NCI-H2227 treated with DMSO at 0.1 percent for 48 hours (cell line): ENCODE measurements at places on chromosomes 5 and 9.

DNA sequence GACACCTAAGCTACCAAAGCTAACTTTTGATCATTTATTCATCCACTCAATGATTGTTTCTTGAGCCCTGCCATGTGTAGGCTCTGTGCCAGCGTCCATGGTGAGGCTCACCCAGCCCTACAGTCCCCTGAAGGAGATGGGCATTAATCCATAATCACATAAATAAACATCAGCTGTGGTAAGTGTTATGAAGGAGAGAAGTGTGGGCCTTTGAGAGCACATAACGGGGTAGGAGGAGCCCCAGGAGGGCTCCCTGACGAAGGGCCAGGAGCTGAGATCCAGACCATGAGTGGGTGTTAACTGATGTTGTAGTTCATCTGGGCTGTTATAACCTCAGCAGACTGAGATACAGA is 53.9 kb upstream of the AFAP1L1 start:
- no peak for DNase-seq

DNA sequence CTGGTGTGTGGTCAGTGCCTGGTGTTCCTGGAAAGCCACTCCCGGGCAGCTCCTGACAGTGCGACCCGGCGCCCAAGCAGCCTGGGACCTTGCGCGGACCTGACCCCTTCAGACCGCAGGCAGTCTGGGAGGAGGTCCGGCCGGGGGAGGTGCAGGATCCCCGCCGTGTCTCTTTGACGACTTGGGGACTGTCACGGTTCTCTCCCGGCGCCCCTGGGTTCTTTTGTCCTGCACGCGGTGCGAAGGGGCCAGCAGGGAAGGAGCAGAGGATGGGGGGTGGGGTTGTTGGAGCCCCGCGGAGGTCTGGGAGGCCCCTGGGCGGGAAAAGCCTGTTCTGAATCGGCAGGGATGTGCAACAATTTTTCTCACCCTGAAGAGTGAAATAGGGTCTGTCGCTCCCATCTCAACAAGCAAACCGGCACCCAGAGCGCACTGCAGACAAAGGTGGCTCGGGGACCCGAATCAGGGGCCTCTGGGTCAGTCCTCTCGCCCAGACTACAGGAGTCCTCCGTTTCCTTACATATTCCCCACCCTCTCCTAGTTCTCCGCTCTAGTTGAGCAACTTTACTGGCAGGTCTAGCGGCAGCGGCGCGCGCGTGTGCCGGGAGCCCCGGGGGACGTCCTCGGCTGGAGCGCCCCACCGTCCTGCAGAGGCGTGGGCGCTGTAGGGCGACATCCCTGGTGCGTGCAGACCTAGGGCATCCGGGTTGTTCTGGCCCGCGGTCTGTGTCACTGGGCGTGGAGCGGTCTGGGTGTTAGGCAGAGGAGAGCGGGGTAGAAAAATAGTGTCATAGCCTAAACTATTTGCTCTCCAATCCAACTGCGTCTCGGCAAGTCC is 1.2 kb downstream of the VCAN start:
- DNase-seq: peak; percentile 30

DNA sequence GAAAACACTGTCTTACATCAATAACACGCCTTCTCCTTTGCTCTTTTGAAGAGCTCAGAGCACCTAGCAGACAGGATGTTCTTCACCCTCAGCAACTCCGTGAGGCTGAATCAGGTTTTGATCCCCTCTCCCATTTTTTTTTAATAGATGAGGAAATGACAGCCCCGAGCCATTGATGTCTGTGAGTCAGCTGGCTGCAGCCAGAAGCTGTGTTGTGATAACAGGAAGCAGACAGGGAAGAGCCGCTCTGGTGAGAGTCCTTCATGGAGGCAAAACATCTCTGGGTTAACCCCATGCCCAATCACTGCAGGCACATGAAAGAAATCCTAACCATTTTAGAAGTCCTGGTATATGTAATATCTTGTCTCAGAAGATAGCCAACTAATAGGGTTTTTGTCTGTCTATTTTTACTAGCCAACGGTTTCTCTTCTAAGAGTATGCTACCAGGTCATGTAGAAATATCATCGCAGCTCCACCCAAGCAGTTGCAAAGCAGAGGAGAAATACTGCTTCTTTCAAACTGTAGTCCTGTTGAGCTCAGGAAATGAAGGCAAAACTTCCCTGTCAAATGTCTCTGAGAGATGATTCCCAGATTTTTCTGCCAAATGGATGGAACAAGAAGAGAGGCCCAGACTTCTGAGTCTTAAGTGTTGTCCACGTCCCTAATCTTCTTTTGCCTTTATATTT is 568.9 kb downstream of the CCDC171 start:
- DNase-seq: no peak

DNA sequence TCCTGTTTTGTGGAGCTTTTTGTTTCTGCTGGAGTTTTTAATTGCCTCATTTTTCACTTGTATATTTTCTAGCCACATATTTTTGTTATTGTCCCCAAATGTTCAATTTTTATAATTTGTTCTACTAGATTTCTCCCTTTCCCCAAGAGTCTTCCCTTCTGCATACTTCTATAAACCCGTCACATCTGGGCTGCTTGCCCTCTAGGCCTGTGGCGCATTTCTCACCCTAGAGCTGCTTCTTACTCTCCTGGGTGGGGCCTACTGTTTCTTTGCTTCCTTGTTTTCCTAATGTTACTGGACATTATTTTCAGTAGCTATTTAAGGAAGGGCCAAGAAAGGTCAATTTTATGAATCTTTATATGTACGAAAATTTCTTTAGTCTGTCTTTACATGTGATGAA is 51.5 kb downstream of the NXNL2 start:
- DNase-seq: no peak

- DNase-seq: no peak
These were observed 7.0 kb downstream of the EFNA5 start for GRCh38 chr5:107663697-107664096.

GRCh38 chr9:76357555-76357954 is 36.7 kb downstream of the RFK start:
- DNase-seq: no peak

DNA sequence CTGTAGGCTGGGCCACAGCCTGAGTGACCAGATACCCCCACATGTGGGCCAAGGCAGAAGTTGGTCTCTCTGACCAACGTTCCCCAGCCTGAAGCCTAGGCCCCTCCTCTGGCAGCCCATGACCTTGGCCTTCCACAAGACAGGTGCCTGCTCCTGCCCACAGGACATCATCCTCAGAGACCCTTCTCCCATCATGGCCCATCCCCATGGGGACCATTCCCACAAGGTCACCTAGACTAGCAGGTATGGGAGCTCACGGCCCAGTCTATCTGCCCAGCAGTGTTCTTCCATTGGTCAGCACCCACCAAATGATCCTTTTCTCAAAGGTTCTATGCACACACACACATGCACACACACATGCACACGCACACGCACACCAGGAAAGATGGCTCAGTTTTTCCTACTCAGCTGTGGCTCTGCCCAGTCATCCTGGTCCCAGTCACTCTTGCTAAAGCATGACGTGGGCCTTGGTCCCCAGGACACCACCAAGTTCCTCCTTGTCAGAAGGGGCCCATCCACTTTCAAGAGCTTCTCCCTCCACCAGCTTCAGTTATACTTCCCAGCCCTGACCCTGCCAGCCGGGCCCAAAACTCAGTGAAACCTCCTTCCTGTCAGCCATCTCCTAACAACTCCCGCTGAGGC is 65.4 kb downstream of the PAX5 start:
- no peak for DNase-seq

- no peak for DNase-seq
These were observed 26.2 kb downstream of the UHRF2 start for GRCh38 chr9:6439051-6439703.

GRCh38 chr9:132557159-132557558 is 25.2 kb upstream of the BARHL1 start:
- DNase-seq: no peak

- no peak for DNase-seq
These were observed 433.6 kb upstream of the ARRDC3 start for GRCh38 chr5:91816681-91817080.

DNA sequence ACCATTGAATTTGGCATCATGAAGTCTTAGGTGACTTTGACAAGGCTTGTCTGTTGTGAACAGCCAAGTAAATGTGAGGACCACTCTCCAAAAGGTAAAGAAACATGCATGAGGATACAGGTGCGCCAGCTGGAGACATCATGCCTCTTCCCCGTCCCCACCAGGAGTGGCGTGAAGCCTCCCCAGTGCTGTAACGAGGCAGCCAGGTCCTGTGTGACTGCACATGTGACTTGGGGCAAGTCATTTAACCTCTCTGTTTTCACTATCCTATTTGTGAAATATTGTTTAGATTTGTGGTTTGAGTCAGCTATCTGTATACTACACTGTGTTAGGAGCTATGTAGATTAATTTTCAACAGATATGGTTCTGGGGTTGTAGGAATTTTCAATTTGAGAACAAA is 65.0 kb downstream of the DOCK8 start:
- no peak for DNase-seq

GRCh38 chr9:34242830-34243229 is 64.0 kb downstream of the UBAP1 start:
- DNase-seq: peak; percentile 11

DNA sequence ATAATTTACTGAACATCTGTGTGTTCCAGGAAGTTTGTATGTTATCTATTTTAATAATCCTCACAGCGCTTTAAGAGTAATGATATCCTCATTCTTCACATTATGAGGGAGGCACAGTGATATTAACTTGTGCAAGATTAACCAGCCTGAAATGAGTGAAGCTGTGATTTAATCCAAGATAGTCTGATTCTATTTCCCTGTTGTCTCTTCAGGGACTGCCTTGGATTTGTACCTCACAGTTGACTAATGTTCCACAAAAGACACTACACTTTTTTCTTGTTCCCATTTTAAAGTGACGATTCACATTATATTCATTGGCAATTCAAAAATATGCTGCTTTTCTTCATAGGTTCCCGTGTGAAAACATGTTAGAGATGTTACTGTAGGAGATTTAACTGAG is 125.3 kb upstream of the GNA14 start:
- DNase-seq: no peak

- no peak for DNase-seq
These were observed 25.3 kb upstream of the MSX2 start for GRCh38 chr5:174699131-174699530.

DNA sequence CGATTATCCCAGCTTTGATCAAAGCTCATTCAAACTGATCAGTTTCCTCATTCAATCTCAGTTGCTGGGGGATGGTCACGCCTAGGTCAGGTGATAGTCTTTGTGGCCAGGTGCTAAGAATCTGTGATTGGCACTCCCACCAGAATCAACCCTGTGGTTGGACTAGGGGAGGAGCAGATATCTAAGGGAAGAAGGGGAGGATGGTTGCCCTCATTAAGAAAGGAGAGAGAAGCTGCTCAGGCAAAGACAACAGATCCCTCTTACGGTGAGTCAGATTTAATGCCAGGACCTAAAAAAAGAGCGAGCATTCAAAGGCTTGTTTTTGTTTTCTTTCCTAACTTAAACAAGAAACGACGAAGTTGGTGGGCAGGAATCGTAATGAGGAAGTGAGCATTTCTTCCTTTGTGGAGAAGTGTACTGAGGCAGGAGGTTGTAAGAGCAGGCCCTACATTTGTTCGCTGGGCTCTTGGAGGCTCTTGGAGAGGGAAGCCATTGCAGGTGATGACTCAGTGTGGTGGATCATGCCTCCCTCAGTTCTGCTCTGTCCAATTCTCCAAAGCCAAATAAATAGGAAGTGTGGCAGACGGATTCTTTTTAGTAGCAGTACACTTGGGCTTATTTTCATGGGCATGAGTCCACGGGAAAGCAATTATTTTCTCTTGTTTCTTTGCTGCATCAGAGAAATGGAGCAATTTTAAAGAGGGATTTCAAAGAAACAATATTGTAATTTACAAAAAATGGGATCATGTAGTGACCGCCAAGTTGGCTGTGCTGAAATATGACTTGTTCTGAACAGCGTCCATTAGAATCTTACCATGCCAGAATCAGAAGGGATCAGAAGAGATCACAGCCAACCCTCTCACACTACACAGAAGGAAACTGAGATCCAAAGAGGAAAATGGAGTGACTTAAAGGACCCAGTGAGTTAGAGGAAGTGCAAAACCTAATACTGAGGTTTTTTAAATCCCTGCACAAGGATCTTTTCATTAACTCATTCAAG is 18.7 kb upstream of the TGFBR1 start:
- no peak for DNase-seq

DNA sequence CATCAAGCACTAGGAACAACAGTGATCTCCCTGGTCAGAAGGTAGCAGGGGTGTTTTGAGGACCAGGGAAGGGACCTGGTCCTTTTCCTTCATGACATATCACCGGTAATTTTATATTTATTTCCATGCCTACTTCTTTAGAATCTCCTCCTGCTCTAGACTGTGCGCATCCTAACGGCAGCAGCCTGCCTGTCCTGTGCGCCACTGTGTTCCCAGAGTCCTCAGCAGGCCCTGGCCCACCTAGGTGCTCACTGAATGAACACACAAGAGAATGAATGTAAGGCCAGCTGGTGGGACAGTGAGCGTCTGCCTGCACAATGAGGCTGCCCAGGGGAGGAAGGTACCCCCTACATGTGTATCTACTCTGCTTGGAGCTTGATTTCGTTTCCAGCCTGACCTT is 51.5 kb downstream of the C5orf15 start:
- DNase-seq: no peak

DNA sequence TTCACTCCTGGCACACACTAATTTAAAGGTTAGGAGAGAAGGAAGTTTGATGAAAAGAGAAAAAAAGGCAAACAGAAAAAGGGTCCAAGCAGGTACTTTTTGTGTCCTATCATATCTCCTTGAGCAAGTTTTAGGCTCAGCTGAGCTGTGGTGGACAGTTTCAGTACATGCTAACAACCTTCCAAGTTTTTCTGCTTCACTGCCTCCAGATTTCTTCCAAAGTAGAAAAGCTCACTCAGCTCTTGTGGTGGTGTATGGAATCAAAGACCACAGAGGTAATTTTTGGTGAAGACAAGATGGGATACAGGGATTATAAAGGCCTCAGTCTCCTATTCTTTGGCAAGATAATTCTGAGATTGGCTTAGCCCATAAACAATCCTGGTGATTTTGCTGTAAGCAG is 921.8 kb downstream of the NR2F1-AS1 start:
- no peak for DNase-seq

- no peak for DNase-seq
These were observed 8.1 kb upstream of the PFDN1 start for GRCh38 chr5:140311011-140311467.

GRCh38 chr9:78035383-78035993 is 3.9 kb upstream of the GNAQ start:
- DNase-seq: peak; percentile 73

DNA sequence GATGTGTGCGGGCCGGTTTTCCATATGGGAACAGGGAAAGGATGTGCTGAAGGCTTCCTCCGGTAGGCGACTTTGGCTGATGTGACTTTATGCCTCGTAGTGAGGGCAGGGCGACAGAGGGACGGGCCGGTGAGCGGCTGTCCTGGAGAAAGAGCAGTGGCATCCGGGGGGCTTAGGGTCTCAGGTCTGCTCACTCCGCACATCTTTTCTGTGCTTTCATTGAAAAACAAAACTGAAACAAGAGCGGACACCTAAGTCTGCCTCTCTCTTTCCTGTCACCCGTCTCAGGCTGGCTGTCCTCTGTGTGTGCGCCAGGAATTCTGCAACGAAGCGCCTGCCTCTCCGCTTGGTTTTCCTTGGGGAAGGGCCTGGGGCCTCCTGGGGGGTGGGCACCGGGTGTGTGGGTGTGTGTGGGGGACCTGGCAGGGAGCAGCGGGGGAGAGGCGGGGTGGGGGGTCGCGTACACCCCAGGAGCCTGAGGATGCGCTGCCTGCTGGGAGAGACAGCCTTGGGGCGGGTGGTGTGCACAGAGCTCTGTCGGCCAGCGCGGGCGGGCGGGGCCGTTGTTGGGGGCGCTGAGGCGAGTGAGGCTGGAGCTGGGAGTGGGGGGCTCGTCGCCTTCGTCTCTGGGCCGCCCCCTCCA is 580 bp upstream of the PRRX2 start:
- DNase-seq: no peak
